ENCODE measurements at places on chromosomes 2 and 18.
A peak's percentile ranks its signal among the peaks of the same experiment; 100 is the strongest.

- no peak for DNase-seq
Observed at GRCh38 chr18:46051731-46052461, 20.2 kb downstream of the PSTPIP2 start.

DNA sequence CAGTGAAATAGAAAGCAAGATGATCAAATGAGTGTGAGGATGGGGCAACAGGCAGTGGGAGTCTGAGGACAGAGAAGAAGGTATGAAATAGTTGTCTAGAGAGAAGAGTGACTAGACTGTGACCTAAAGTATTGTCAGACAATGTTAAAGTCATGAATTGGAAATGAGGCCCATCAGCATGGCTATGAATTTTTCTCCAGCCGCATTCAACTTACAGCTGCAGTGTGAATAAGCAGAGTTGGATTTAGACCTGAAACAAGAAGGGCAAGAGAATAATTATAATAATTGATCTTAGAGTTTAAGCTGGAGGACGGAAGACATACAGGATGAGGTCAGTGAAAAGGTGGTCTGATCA, 4.2 kb upstream of the TSPYL6 start:
- DNase-seq, result no peak

- no peak for DNase-seq
Observed at GRCh38 chr2:104678181-104678580, 175.7 kb upstream of the POU3F3 start.

GRCh38 chr2:10332402-10333246, 29.9 kb downstream of the HPCAL1 start:
- no peak for DNase-seq

DNA sequence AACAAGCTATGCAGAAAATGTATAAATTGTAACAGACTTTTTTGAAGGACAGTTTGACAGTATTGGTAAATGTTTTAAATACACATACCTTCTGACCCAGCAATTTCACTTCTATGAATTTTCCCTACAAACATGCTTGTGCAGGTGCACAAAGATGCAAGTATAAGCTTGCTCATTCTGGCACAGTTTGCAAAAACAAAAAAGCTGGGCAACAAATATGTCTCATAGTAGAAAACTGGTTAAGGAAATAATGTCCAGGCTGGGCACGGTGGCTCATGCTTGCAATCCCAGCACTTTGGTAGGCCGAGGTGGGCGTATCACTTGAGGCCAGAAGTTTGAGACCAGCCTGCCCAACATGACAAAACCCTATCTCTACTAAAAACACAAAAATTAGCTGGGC, 96.9 kb upstream of the NEDD4L start:
- no peak for DNase-seq

DNA sequence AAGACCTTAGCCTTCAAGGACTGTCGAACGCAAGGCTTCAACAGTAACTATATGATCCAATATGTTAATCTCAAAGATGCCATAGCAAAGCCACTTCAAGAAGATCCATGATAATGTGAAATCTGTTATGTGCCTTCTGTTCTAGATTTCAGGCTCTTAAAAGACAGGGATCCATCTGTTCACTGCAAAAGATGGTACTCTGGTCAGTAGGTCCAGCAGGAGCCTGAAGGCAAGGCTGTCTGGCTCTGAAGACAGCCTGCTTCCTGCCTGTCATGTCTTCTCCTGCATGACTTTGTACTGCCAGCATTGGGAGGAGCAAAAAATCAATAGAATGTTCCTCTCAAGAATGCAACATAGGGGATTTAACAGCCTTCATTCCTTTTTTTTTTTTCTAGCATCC, 270.8 kb upstream of the PARD3B start:
- no peak for DNase-seq

DNA sequence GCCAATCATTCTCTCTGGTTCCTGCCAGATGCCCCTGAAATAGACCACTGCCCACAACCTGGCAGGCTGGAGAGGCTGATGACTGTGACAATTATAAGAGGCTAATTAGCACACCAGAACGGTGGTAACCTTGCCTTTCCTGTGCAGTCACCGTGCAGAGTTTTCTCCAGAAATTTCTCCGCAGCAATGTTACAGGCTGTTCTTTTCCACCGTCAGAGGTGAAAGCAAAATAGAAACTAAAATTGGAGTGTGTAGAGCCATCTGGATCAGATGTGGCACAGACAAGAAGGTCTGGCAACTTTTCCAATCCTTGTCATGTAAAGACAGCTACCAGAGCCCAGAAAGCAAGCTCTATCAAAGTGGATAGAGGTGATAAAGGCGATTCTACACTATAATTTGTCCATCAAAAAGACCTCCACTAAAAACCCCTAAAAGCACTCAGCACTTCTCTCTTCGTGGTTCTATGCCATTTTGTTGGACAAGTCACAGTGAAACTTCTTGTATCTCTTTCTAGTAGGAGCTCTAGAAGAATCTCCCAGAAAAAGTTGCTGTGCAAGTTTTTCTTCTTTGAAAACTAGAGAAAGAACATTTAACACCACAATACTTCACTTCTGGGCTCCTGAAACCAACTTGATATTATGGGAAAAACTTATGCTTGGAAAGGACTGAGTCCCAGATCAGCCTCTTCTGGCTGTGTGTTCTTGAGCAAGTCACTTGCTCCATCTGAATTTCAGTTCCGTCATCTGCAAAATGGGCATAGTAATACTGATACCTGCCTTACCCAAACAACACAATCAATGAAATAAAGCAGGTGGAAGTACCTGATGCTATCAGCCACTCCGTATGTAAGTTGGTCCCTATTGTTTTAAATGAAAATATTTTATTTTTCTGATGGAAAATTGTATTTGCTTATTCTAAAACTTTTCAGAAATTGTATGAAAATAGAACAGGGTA, 295.6 kb upstream of the DLGAP1 start:
- no peak for DNase-seq

DNA sequence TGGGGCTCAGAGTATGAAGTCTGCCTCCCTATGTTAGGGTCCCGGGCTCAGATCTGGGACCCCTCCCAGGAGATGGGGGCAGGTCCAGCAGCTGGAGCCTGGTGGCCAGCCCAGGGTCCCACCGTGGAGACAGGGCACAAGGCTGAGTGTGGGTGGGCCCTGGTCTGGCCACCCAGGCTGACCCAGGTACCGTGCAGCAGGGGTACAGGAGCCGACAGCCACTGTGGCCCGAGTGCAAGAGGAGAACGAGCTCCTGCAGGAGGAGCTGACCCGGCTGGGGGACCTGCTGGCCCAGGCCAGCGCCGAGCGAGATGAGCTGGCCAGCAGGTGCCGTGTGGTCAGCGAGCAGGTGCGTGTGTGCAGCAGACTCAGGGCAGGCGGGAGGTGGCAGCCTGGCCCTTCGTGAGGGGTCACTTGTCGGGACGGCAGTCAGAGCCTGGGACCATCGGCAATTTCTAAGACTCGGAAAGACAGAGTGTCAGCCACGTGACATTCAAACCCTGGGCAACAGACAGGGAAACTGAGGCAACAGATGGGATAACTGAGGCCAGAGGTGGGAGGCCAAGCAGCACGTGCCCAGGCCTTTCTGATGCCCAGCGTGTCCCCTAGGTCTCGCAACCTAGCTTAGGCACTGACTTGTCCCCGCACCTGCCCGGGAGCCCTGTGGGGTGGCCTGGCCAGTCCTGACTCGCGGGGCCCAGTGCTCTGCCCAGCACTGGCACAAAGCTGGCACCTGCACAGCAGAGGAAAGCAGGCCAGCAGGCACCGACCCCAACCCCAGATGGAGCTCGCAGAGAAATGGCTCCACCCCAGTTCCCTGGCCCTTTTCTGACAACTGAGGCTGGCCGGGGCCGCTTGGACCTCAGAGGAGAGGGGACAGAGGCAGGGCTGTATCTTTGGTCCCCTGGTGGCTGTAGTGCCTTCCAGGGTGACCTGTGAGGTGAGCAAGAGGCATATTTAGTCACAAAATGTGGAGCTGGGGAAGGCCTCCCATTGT, 13.9 kb downstream of the CROCC2 start:
- no peak for DNase-seq

DNA sequence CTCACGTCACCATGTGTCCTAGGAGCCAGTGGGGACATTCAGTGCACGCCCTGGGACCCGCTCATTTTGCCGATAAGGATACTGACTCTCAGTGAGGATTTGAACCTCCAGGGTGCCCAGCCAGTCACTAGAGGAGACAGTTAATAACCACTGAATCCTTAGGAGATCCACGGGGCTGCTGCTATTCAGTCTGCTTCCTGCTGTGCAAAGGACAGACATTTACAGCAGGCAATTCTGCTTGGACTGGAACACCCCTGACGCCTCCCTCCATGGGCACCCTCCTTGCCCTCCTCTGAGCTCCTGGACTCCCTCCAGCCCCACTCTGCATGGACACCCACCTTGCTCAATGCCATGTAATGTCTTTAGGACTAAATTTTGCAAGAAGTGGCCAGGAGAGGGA, 265.5 kb downstream of the EIPR1 start:
- no peak for DNase-seq

GRCh38 chr2:225006730-225007129, 35.5 kb downstream of the DOCK10 start:
- DNase-seq, result no peak

DNA sequence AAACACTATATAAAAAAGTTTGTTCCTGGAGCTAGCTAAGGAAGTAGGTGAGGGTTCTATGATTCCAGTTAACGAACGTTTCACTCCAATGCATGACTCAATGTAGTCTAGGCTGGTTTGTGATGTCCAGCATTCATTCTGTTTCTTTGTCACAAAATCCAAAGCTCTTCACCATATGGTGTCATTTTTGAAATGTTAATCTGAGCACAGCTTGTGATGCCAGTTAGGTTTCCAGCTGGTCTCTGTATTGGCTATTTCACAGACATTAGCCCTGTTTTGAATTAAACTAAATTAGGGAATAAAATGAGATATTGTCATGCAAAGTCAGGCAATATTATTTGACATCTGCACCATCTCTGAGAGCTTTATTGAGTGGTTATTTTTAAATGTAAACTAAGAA, 159.4 kb downstream of the RBM43 start:
- no peak for DNase-seq

GRCh38 chr2:78202986-78203670, 681.0 kb upstream of the LRRTM4 start:
- DNase-seq, result no peak

GRCh38 chr2:232117413-232117812, 155.9 kb downstream of the DIS3L2 start:
- no peak for DNase-seq

DNA sequence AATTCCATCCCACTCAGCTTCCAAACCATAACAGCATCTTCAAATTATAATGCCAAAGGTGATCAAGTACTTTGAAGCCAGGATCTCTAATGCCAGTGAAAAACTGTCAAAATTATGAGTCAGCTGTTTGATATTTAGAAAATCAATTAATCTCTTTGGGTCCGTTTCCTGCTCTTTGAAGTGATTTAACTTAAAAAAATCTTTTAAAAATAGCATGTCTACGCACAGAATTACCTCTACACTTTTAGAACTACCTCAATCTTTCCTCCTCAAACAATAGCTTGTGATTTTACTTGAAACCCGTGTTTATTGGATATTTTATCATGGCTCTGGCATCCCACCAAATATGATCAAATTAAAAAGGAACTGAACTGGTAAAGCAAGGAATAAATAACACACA, 31.3 kb upstream of the TANK start:
- no peak for DNase-seq

DNA sequence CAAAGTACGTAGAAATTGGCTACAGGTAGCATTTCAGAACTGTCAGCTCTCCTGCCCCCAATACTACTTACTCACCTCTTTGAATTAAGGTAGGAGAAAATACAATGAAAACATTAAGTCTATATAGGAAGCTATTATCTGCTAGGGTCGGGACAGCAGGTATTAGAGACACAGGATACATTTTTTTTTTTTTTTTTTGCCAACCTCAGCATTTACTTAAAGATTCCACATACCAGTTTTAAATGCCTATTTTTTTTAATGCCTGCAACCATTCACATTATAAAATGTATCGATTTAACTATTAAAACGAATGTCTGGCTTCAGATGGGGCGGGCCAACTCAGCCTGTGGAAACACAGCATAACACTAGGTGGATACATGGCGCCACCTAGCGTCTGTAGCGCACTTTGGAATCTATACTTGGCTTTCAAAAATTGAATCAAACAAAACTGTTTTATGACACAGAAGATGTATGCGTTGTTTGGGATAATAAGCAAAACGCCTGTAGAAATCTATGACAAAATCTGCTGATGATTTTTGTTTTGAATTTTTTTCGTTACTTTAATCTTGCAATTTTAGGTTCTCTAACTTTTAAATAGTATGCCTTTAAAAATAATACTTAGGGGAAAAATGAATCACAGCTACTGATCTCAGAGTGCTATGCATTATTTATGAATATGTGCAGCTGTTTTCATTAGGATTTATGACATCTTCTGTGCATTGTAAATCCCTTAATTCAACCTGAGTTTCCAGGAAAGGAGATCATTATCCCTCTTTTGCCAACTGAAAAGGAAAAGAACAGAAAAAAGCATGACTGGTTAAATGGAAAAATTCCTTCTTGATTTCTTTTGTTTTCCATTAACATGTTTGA, 261.0 kb downstream of the NYAP2 start:
- DNase-seq, result peak; percentile 7

- no peak for DNase-seq
Observed at GRCh38 chr2:48459921-48460320, 70.0 kb upstream of the STON1 start.

- DNase-seq, result no peak
Observed at GRCh38 chr2:215831296-215831913, 181.9 kb downstream of the MREG start.

DNA sequence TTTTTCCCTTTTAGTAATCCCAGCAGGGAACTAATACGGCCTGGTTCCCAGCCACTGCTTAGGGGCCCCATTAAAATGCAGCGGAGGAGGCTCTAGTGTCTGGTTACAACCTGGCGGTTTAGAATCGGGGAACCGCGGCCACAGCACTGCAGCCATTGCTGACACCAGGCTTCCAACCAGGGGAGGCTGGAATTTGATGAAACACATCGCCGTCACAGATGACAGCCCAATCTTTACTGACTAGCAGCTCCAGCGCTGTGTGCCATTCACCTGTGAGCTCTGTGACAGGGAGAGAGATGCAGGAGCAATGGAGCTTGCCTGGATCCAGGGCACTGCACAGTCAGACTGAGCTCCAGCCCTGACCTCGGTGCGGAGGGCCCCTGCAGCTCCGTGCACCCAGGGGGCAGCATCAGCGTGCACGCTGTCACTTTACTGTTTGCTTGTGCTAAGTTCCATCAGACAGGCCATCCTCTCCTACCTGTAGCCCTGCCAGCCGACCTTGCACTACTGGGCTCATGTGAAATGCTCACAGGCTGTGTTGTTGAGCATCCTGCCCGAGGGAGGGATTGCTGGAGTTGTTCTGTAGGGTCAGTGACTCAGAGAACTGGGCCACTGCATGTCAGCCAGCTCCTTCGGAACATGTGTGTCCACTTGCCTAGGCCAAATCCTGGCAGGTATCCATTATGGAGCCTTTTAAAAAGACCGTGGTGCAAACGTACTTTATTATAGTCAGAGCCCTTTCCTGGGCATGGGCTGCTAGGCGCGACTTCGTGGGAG, 203.5 kb downstream of the SEPTIN10 start:
- no peak for DNase-seq

GRCh38 chr2:119625226-119625625, 53.8 kb upstream of the TMEM177 start:
- DNase-seq, result no peak
